ENCODE measurements at places on chromosomes 2 and 18.

- peak; percentile 39 for DNase-seq
These were observed 777 bp downstream of the GALNT3 start for GRCh38 chr2:165793161-165793778.

DNA sequence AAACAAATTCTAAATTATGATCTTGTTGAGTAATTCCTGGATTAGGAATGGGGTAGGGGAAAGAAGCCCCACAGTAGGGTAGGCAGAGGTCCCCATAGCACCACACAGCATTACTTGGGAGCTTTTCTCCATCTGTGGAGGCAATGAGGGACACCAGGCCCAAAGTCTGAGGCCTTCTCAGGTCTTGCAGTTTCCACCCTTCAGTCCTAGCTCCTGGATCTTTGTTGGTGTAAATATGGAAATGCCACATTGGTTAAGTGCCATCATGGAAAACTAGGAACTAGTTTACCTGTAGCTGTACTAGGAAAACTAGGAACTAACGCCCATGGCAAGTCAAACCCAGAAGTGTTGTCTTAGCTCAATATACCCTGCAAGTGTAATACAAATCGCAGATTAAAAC is 113.3 kb upstream of the DAPL1 start:
- DNase-seq = no peak

GRCh38 chr2:28035816-28036215 is 145.3 kb downstream of the BABAM2 start:
- no peak for DNase-seq

- DNase-seq = no peak
These were observed 225.2 kb downstream of the GLI2 start for GRCh38 chr2:120960770-120961366.

DNA sequence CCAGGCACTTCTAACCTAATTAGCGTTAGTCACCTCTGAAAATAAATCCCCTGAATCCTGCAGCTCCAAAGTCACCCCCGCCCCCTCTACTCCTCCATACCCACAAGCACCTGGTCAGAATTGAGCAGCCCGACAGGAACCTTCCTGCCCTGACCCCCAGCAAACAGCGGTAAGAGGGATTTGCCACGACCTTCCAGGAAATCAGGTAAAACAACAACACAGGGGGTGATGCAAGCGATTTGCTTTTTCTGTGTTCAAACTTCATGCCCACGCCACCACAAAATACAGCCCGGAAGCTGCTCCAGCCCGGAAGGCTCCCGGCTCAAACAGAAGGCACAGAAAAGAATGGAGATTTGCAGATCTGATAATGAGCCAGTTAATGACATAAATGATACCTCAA is 367.1 kb downstream of the GPD2 start:
- DNase-seq = no peak

DNA sequence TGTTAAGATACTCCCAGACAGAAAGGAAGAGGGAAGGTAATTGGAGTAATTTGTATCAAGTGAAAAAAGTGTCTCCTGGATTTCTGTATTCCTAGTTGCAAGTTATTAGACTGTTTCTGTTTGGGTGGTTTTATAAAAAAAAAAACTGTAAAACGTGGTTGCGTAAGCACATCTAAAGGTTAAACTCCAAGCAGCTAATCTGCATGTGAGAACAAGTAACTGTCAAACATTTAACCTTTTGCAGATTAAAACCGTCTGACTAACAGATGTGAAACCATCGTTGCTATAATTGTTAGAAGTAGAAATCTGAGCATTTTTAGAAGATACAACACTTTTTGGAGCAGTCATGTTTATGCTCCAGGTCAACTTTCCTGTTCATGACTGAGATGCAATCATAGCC is 72.3 kb downstream of the AFF3 start:
- no peak for DNase-seq

GRCh38 chr2:62071760-62072680 is 123.9 kb upstream of the B3GNT2 start:
- no peak for DNase-seq

- DNase-seq = no peak
These were observed 65.5 kb upstream of the SKOR2 start for GRCh38 chr18:47316924-47317323.

- DNase-seq = no peak
These were observed 119.0 kb downstream of the BCL2L11 start for GRCh38 chr2:111239581-111240249.

DNA sequence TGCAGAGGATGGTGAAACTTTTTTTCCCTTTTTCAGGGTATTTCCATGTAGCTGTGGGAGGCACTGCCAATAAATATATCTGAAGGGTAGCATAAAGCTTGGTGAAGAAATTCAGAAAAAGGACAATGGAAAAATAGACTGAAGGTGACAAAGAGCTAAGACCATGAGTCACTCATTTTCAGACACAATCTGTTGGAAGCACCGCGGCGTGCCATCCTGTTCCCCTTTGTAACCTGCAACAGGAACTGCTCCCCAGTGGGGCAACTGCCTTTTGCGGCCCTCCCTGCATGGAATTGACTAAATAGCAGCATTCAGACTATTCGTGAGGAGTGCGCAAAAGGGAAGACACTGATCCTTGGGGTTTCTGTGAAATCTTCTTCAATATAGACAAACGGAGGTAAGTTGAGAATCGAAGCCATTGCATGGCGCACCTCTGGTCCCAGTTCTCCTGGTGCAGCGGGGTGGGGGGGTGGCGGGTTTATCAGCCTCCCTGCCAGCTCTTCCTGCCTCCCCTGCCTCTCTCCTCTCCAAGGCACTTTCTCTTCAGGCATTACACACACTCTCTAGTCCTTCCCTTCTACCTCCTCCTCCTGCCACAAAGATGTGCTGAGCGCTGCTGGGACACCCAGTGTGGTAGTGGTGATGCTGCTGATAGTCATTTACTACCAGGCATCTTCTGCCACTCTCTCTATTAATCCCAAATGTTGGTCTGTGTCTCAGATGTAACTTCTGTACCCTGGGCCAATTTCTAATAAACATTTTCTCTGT is 126.2 kb upstream of the TMEM200C start:
- no peak for DNase-seq

DNA sequence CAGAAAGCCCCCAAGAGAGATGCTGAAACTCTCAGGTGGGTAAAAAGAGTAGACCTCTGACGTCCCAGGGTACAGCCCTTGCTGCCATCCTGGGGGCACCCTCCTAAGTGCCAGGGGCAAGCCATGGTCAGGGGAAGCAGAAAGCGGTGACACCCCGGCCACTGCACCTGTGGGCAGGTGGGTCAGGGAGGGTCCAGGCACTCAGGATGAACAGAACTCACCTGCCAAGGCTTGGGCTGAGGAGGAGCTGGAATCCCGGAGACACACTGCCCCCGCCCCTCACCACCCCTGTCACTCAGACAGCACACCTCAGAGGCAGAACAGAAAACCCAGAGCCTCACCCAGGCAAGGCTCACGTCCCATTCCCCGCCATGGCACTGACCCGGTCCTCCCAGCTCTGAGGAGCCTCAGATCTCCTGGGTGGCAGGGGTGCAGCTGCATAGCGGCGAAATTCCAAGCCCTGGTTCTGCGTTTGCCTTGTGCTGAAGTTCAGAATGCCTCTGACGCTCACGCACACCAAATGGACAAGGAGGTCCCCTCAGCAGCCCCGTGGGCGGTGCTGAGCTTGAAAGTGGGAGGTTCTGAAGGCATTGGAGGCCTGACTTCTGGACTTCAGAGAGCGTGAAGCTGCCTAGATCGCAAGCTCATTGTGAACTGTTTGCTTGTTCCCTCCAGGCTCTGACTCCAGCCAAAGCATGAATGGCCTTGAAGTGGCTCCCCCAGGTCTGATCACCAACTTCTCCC is 4.3 kb downstream of the GPR17 start:
- no peak for DNase-seq

DNA sequence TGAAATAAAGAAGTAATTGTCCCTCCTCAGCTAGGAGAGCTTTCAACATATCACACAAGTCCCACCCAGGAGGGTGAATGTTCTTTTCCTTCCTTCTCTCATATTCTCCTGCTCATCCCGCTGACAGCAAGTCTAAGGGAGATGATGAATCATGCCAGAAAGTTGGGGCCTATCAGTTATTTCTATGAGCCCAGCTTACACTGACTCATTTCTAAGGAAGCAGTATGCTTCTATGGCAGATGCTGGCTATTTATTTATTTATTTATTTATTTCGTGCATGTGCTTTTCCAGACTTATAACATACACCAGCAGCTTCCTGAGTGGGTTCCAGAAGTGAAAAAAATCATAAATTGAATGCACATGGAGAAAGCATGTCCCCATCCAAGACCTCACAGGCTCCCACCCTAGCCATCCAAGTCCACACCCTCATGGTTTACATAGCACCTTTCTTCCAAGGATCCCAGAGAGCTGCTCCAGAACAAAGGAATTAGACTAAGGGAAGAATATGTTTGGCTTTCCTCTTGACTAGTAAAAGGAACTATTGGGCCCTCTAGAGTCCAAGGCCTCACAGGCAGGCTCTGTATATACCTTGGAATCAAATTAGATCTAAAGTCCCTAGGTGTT is 1074.2 kb upstream of the ZEB2 start:
- no peak for DNase-seq

DNA sequence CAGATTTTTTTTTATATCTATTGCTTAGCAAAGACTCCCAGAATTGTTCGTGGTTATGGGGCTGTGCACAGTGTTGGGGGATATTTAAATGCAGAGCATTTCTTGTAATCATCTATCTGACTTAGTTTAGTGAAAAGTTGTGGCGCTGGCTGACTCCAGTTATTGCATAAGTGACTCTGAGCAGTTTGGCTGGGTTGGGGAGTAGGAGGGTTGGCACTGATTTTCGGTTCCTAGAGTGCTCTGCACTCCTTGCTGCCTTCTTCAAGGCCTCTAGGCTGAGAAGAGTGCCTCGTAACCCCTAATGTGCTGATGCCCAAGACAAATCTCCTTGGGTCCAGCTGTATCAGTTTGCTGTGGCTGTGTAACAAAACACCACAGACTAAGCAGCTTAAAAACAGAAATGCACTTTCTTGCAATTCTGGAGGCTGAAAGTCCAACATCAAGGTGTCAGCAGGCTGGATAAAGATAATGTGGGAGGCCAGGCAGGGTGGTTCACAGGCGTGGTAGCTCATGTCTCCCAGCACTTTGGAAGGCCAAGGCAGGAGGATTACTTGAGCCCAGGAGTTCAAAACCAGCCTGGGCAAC is 6.5 kb upstream of the IMPA2 start:
- DNase-seq = no peak

DNA sequence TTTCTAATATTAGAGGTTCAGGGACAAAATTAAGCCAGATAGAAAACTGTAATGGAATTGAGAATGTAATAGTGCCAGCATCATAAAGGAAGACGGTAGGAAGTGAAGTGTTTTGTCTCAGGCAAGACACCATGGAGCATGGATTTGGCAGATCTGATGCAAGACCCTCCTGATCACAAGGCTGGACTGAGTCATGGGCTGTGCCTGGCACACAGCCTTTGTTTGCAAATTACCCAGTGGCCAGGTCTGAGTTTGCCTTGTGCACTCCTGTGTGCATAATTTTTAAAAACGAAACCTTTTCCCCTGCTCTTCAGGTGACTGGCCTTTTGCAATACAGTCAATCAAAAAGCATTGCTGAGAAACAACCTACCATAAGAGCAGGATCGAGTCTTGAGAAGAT is 2.0 kb upstream of the UPP2 start:
- DNase-seq = no peak

DNA sequence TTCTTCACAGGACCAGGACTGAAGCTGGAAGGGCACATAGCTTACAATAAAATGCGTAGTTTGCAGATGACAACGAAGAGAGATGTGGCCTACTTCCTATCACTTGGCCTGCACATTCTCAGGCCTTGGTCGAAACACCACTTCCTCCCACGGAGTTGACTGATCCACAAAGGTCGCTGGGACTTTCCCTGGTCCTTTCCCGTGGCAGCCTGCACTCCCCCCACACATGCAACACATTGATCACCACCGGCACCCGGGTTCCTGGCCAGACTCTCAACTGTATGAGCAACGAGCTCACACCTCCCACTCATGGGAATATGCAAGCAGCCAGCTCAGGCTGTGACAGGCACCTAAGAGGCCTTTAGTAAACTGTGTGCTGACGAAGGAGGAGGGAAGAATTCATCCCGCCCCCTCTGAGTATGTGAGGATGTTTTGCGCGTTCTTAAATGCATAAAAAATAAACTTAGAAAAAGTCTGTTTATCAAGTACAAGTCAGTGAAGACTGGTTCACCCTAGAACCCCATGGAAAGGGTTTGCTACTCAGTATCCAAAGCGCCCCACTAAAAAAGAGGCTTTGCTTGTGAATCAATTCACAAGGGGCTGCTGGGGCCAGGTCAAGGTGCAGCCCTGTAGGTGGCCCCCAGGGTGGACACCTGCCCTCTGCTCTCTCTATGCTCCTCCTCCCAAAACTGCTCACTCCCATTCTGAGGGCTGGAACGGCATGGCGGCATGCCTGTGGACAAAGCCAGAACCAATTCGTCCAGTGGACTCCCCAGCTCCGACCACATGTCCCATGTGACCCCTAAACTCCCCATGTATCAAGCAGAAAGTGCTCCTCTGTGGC is 154.3 kb downstream of the EIPR1 start:
- peak; percentile 85 for DNase-seq

- DNase-seq = no peak
These were observed 16.2 kb downstream of the NXPH2 start for GRCh38 chr2:138763971-138764370.

- no peak for DNase-seq
These were observed 205.1 kb downstream of the TNS1 start for GRCh38 chr2:217797661-217798069.

DNA sequence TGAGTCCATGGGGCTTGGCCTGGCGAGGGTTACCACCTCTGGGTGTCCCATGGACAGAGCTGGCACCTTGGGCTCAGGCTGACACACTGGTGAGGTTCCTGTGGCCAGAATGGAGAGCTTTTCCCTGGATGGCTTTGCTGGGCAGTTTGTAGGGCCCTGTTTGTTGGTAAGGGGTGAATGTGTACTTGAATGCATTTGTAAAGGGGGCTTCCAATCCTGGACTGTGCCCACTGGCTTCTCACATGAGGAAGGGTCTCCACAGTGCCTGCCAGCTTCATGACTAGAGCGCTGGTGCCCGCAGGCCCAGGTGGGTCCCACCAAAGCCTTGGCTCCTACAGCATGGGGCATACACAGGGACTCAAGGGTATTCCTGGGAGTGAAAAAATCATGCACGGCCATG is 103.5 kb upstream of the SIX2 start:
- DNase-seq = no peak

- no peak for DNase-seq
These were observed 7.1 kb downstream of the CATIP start for GRCh38 chr2:218363736-218364135.

DNA sequence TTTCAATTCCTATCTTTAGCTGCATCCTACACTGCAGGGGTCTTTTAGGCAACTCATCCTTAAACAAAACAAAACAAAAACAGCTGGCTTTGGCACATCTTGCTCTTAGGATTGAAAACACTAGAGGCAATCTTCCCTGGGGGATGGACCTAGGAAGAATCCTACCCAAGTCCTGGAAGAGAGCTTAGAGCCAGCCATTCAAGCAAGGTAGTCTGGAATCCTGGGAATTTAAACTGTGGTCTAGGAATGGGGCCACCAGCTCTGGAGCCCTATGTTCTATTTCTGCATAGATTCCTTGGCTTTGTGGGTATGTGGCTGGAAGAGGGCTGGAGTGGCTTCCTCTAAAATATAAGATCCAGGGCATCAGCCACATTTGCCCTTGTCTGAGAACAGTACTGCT is 27.7 kb downstream of the MYL1 start:
- DNase-seq = no peak

GRCh38 chr2:236085211-236085610 is 83.0 kb downstream of the GBX2 start:
- no peak for DNase-seq

GRCh38 chr18:676069-676468 is 18.6 kb downstream of the TYMS start:
- no peak for DNase-seq

GRCh38 chr2:88448248-88448647 is 4.2 kb downstream of the FOXI3 start:
- no peak for DNase-seq
